ENCODE measurements at places on chromosomes 6 and 20.

DNA sequence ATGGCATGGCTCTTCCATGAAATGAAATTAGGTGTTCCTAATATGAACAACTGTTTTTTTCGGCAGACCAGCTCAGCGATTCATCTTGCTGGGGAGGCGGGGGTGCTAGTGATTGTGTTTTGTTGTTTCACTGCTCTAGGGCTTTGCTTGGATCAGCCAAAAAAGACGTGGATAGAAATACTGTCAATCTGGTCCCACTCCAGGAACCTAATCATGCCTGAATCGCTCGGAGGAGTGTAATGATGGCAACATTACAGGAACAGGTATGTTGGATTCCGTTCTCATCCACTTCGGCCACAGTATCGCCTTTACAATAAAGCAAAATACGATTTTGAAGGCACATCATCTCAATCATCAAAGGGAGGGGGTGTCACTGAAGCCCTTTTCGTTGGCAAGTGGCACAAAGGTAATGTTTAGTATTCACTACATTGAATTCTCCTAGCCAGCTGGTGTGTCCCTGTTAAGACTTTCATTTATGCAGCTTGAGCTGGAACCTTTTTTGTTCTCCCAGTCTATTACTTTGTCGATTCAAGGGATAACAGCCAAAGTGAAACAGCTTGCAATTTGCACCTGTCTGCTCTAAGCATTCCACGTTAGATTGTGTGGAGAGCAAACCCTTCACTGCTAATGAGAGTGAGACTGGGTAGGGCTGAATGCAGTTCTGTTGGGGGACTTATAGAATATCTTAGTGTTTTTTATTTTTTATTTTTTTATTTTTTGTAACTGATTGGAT lies 477.7 kb downstream of the TFAP2A start:
- no peak for DNase-seq

DNA sequence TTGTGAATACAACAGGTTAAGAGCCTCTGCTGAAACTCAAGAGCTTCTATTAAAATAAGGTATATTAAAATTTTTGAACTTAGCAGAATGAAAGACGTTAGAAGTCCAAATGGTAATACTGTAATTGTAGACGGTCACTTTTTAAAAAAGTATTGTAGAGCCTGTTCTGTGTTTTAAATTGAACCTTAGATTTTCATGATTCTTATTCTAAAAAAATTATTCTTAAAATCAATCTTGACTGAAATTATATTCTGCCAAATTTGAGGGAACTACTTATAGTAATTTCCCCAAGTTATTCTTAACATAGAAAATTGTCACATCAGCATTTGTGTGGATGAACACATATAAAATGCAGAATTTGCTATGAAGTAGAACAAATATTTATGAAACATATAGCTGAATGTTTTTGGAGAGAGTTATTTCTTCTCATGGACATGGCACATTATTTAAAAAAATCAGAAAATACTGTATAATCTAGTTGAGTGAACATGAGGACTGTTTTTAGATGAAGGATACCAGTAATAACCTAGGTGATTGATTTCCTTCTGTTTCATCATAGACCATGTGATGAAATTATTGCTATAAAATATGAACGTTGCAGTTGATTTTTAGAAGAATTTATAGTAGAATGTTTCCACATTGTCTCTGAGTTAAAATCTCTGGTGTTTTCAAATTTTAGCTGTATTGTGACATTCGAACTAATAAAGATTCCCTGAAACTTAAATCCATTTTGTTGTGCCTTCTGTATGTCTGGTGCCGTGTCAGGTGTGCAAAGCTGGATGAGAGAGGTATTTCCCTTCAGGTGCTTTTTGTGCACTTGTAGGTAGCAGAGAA lies 2.8 kb downstream of the TBPL1 start:
- no peak for DNase-seq

- DNase-seq = peak; percentile 91
These were observed at the start of the genes PLAGL2 and POFUT1 for GRCh38 chr20:32207626-32208498. Gene PLAGL2, minus strand, starts transcription at chr20:32207743. Its CDS starts 5,565 bp downstream, at chr20:32202178. Gene POFUT1, plus strand, starts transcription at chr20:32207880. Its CDS starts 62 bp downstream, at chr20:32207942.

- DNase-seq = no peak
These were observed 84.9 kb downstream of the ATXN1 start for GRCh38 chr6:16676376-16676775.

GRCh38 chr20:35196313-35196712 lies 24.4 kb downstream of the PROCR start:
- no peak for DNase-seq

DNA sequence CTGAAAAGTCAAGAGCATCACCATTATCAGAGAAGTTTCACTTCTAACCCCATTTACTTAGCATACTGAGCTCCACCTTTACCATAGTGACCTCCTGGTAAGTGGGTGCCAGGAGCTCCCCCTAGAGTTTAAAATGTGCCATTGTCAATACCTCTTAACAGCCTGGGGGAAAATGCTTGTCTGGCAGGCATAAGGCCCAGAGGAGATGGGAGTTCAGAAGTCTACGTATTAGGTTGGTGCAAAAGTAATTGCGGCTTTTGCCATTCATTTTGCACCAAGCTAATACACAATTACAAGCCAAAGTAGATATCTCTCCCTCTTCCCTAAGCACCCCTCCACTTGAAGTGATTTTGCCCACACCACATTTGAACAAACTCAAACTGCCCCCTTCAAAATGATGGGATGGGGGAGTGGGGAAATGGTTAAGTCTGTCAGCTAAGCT lies 919.0 kb downstream of the KIF16B start:
- no peak for DNase-seq

GRCh38 chr6:134165561-134166201 lies 113.3 kb upstream of the SLC2A12 start:
- no peak for DNase-seq

DNA sequence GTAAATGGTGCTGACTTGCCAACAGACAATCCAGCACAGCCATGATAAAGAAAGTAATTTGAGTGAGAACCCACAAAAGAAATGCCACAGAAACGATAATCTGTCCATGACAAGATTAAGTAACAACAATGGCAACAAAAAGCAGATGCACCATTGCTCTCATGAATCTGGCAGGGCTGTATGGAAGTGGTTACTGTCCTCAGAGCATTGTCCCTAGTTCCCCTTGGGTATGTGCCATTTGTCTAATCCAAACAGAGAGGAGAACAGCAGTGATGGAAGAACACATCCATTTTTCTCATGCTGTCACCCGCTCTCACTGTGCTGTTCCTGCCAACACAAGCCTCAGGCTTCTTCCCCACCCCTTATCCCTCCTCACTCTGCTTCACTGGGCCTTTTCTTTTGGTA lies 65.8 kb downstream of the REV3L start:
- peak; percentile 79 for DNase-seq

- DNase-seq = no peak
These were observed 142.2 kb upstream of the MAP3K7 start for GRCh38 chr6:90729057-90729456.

DNA sequence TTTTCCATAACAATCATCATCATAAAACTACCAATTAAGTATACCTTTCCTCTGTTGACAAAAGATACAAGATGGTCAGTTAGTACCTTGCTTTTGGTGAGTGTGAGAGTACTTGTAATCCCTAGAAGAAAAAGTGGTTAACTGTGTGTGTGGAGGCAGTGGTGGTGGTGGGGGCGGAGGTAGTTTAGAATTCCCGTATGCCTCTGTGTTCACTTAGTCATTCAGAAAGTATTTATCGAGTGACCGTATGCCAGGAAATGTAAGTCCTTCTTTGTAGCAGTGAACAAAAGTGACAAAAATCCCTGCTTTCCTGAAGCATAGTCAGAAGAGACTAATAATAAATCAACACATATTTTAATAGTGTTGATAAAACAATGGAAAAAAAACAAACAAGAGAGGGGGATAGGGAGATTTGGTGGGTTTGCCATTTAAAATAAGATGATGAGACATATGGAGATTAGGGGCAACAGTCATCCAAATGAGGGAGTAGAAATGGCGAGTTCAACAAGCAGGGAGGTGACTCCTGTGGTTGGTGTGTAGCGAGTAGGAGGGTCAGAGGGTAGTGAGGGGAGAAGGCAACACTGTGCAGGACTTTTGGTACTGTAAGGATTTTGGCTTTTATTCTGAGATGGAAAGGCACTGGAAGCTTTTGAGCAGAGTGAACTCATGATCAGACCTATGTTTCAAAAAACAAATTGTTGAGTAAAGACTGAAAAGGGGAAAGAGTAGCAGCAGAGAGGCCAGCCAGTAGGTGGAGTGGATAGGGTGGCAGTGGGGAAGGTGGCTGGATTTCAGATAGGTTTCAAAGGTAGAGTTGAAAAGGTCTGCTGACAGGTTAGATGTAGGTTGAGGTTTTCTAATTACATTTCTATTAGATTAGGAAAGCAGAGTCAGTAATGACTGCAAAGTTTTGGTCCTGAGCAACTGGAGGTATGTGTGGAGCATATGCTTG lies 40.3 kb upstream of the SIM1 start:
- DNase-seq = no peak

GRCh38 chr20:52921340-52921739 lies 50.8 kb upstream of the TSHZ2 start:
- DNase-seq = no peak

GRCh38 chr20:2698912-2699311 lies 6.3 kb downstream of the EBF4 start:
- DNase-seq = peak; percentile 48

DNA sequence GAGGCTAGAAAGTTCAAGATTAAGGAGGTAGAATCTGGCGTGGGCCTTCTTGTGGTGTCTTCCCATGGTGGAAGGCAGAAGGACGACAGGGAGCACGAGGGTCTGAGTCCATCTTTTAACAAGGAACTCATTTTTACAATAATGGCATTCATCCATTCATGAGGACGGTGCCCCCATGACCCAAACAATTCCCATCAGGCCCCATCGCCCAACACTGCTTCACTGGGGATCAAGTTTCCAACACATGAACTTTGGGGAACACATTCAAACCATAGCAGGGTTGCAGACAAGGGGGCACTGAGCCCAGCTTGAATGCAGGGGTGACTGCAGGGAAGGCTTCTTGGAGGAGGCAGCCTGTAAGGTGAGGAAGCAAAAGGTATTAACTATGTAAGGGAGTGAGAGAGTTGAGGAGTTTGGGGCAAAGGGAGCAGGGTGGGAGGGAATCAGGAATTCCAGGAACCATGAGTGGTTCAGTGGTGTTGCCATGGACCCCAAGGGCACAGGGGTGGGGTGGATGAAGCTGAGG lies 5.5 kb downstream of the RAB44 start:
- peak; percentile 19 for DNase-seq

GRCh38 chr20:22619806-22620205 lies 35.4 kb upstream of the FOXA2 start:
- no peak for DNase-seq

- peak; percentile 97 for DNase-seq
These were observed 3.6 kb upstream of the GPSM3 start for GRCh38 chr6:32195902-32196681.

DNA sequence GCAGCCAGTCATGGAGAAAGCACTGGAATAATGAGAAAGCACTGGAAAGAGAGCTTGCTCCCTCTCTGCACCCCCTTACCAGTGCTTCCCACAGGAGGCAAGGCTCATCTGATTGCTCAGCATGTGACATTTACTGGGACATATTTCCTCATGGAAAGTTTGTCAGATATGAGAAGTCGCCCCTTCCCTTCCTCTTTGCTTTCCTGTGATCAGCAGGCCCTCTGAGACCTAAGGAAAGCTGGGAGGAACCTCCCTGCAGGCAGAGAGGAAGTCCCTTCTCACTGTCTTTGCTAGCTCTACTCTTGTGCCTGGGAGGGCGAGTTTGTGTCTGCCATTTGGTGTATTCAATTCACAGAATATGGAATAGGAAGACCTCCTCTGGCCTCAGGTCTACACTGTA lies 283.8 kb downstream of the ALDH8A1 start:
- DNase-seq = no peak

DNA sequence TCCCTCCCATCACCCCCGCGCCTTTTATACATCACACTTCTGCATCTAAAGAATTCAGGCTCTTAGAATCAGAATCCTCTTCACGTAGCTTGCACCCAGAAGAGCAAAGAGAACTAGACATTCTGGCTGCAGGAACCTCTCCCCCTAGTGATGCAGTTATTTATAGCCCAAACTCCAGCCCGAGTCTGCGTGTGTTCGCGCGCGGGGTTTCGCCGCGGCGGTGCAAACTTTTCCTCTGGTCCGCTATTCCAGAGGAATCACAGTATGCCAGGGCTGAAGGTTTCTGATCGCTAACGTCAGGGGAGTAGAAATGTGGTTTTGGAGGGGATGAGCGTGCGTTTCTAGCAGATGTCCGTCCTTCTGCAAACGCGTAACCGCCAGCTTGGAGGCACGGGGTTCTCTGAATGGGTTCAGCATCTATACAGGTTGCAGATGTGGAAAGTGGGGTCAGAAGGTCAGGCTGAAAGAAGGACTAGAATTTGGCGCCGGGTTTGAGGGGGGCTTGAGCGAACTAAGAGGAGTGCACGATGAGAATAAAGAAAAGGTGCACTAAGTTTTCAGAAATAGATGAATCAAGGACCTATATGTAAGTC lies 1.8 kb downstream of the EPHA7 start:
- DNase-seq = peak; percentile 60

DNA sequence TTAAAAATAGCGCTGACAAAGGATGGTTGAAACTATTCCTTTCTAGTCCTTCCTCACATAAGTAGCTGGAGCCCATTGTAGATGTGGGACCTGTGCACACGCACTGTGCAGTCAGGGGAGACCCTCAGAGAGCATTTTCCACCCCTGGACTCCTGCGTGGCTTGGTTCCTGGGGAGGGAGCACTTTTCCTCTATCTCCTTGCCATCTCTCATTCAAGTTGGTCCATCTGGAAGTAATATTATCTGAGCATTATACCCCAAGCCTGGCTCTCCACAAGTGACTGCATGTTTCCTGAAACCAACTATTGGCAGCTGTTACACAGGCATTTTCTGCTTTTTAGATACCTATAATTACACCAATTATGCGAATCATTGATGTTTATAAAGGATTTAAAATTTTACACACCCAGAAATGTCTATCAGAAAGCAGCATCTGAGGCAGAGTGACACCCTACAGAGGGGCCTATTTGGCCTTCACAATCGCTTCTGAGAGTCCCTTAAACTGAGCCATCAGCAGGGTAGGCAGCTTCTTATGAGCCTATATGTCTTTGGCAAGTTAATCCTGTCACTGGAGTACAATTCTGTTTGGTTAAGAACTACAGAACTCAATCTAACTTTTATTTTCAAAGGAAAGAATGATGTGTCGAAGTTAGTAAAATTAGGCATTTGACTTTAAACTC lies 18.7 kb downstream of the SOX4 start:
- DNase-seq = no peak

DNA sequence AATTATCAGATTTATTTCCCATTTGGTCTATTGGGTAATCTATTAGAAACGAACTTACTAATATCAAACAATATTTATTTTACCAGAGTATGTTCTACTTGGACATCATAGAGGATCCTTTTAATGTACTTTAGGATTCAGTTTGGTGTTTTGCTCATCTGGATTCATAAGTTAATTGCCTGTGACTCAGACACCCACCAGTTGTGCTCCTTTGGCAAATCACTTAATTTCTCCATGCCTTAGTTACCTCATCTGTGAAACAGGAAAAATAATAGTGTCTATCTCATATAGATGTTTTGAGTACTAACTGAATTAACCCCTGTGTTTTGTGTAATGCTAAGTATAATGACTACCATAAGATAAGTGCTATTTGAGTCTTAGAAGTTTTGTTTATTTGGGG lies 292.1 kb downstream of the LAMA2 start:
- DNase-seq = no peak

- DNase-seq = no peak
These were observed 123.1 kb upstream of the CARMIL1 start for GRCh38 chr6:25156123-25156522.
